ENCODE measurements at places on chromosomes 3 and 15.

DNA sequence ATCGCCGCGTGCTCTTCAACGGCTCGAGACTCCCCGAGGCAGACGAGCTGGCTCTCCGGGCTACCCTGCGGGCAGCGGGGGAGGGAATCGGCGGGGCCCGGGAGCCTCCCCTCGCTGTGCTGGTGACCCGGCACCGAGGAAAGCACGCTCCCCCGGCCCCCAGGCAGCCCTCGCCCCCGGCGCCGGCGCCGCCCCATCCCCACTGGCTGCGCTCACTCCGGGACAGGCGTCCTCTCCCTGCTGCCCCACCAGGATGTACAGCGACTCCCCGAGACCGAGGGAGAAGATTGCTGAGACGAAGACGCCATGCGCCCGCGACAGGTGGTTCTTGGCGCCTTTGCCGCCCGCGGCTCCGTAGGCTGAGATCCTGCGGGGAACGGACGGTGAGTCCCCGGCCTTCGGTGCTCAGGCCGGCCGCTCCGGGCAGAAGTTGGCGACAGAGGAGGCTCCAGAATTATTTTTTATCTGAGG, 1.7 kb downstream of the LTK start:
- H3K27me3 ChIP-seq = peaks cover 18% of the 10 kb centered on the region
- H3K36me3 ChIP-seq = no peaks in the 10 kb centered on the region
- H3K27ac ChIP-seq = no peak overlapping the region
- peaks cover 28% of the 10 kb centered on the region for H3K4me1 ChIP-seq
- no peak for DNase-seq
- H3K4me3 ChIP-seq = peak overlapping the region; percentile 42

DNA sequence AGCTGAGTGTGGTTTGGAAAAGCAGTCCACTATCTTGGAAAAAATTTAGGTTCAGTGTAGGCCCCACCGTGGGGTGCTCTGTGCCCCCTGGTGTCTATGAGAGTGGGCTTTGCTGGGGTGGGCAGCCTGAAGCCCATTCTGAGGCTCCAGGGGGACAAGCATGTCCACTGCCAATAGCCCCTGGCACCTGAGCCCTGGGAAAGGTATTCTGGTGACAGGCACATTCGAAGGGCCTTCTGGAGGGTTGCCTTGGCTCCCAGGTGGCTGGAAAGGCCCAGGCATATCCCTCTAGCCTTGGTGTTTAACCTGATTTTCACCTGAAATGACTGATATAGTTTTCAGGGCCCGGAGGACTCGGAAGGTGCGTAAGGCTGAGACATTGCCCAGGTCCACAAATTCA, 36.1 kb downstream of the SCN5A start:
- no peak overlapping the region for H3K27ac ChIP-seq
- H3K27me3 ChIP-seq = no peaks in the 10 kb centered on the region
- no peak for DNase-seq
- H3K36me3 ChIP-seq = no peaks in the 10 kb centered on the region
- no peaks in the 10 kb centered on the region for H3K4me1 ChIP-seq

DNA sequence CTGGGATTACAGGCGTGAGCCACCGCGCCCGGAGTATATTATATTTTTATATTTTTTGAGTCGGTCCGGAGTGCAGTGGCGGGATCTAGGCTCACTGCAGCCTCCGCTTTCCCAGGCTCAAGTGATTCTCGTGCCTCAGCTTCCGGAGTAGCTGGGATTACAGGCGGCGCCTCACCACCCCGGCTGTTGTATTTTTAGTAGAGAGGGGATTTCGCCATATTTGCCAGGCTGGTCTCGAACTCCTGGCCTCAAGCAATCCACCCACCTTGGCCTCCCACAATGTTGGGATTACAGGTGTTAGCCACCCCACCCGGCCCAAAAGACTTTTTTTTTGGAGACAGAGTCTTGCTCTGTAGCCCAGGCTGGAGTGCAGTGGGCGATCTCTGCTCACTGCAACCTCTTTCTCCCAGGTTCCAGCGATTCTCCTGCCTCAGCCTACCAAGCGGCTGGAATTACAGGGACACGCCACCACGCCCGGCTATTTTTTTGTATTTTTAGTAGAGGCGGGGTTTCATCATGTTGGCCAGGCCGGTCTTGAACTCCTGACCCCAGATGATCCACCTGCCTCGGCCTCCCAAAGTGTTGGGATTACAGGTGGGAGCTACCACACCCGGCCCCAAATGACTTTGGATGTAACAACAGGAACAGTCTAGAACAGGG, 1.0 kb downstream of the ZNF589 start:
- peaks cover 21% of the 10 kb centered on the region for H3K4me1 ChIP-seq
- H3K36me3 ChIP-seq = no peaks in the 10 kb centered on the region
- peak overlapping the region; percentile 81 for H3K4me3 ChIP-seq
- peak overlapping the region; percentile 81 for H3K27ac ChIP-seq
- no peak for DNase-seq

DNA sequence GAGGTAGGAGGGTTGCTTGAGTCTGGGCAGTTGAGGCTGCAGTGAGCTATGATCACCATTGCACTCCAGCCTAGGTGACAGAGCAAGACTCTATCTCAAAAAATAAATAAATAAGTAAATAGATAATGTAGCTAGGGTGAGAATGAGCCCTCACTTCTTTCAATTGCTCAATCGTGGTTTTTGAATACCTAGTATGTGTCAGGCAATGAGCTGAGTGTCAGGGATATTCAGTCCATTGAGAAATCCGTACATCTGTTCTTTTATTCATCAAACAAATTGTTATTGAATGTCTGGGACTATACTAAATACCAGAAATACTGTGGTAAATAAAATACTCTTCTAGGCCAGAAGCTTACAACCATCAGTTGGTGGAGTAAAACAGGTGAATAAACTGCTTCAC, 6.2 kb upstream of the ZNF148 start:
- H3K27me3 ChIP-seq = no peaks in the 10 kb centered on the region
- H3K4me3 ChIP-seq = no peak overlapping the region
- no peak overlapping the region for H3K27ac ChIP-seq
- no peaks in the 10 kb centered on the region for H3K36me3 ChIP-seq

- H3K27ac ChIP-seq = peak overlapping the region; percentile 85
- no peak for DNase-seq
- H3K27me3 ChIP-seq = no peaks in the 10 kb centered on the region
- no peaks in the 10 kb centered on the region for H3K4me1 ChIP-seq
- peak overlapping the region; percentile 52 for H3K4me3 ChIP-seq
Measured at GRCh38 chr3:57890874-57891273, 117.3 kb upstream of the FLNB start.

- H3K27ac ChIP-seq = no peak overlapping the region
- no peaks in the 10 kb centered on the region for H3K4me1 ChIP-seq
- no peak overlapping the region for H3K4me3 ChIP-seq
- no peaks in the 10 kb centered on the region for H3K27me3 ChIP-seq
- no peak for DNase-seq
- no peaks in the 10 kb centered on the region for H3K36me3 ChIP-seq
Measured at GRCh38 chr3:19467761-19468160, 319.5 kb downstream of the KCNH8 start.

- peaks cover 7% of the 10 kb centered on the region for H3K4me1 ChIP-seq
- no peak for DNase-seq
- no peak overlapping the region for H3K27ac ChIP-seq
- no peak overlapping the region for H3K4me3 ChIP-seq
- no peaks in the 10 kb centered on the region for H3K27me3 ChIP-seq
Measured at GRCh38 chr3:4956738-4957137, 22.5 kb upstream of the BHLHE40 start.

DNA sequence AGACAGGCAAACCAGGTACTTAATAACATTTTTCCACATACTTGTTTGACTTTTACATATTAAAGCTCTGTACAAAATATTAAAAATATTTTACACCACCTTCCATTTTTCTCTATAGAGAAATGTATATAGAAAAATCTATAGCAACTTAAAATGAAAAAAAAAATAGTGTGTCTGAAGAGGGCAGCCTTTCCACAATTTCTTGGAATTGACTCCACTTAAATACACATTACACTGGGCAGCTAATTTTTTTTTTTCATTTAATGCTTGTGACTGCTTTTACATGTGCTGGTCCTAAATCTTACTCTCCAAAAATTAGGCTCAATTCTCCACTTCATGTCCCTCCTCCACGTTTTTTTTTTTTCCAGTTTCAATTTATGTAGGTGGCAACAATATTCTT, 427.0 kb upstream of the RBMS3 start:
- no peaks in the 10 kb centered on the region for H3K4me1 ChIP-seq
- no peaks in the 10 kb centered on the region for H3K27me3 ChIP-seq
- no peak overlapping the region for H3K4me3 ChIP-seq
- no peak for DNase-seq
- no peak overlapping the region for H3K27ac ChIP-seq
- H3K36me3 ChIP-seq = no peaks in the 10 kb centered on the region

GRCh38 chr3:58746758-58747157, 80.2 kb upstream of the FAM3D start:
- H3K27ac ChIP-seq = no peak overlapping the region
- no peaks in the 10 kb centered on the region for H3K27me3 ChIP-seq
- DNase-seq = no peak
- H3K4me3 ChIP-seq = no peak overlapping the region

DNA sequence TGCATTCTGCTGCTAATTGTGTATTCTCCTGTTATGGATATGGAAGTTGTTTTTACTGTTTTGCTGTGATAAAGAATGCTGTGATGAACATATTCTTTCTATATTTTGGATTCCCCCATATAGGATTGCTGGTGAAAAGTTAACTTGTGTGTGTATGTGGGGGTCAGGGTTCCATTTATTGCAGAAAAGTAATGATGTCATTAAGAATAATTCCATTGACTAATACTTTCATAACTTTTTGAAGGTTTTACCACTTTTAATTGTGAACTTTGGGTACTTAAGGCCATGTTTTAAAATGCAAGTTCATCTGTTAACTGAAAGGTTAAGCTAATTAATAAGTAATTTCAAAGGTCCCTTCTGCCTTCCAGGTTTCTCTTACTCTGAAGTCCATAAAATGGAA, 6.2 kb downstream of the NEO1 start:
- H3K27me3 ChIP-seq = no peaks in the 10 kb centered on the region
- DNase-seq = no peak
- H3K27ac ChIP-seq = no peak overlapping the region
- no peaks in the 10 kb centered on the region for H3K36me3 ChIP-seq
- H3K4me3 ChIP-seq = no peak overlapping the region
- H3K4me1 ChIP-seq = peaks cover 14% of the 10 kb centered on the region

GRCh38 chr3:123877466-123877865, 6.7 kb downstream of the MYLK start:
- H3K36me3 ChIP-seq = no peaks in the 10 kb centered on the region
- no peak overlapping the region for H3K27ac ChIP-seq
- H3K4me1 ChIP-seq = no peaks in the 10 kb centered on the region
- no peak overlapping the region for H3K4me3 ChIP-seq
- no peaks in the 10 kb centered on the region for H3K27me3 ChIP-seq

GRCh38 chr3:116749388-116749787, 39.8 kb downstream of the TUSC7 start:
- DNase-seq = no peak
- no peaks in the 10 kb centered on the region for H3K36me3 ChIP-seq
- H3K4me3 ChIP-seq = no peak overlapping the region
- no peaks in the 10 kb centered on the region for H3K27me3 ChIP-seq
- H3K4me1 ChIP-seq = no peaks in the 10 kb centered on the region

- peak; percentile 81 for DNase-seq
- H3K27ac ChIP-seq = no peak overlapping the region
- peaks cover 13% of the 10 kb centered on the region for H3K4me1 ChIP-seq
- no peaks in the 10 kb centered on the region for H3K27me3 ChIP-seq
- H3K36me3 ChIP-seq = no peaks in the 10 kb centered on the region
Measured at GRCh38 chr15:62112616-62113593, 46.1 kb downstream of the C2CD4A start.

DNA sequence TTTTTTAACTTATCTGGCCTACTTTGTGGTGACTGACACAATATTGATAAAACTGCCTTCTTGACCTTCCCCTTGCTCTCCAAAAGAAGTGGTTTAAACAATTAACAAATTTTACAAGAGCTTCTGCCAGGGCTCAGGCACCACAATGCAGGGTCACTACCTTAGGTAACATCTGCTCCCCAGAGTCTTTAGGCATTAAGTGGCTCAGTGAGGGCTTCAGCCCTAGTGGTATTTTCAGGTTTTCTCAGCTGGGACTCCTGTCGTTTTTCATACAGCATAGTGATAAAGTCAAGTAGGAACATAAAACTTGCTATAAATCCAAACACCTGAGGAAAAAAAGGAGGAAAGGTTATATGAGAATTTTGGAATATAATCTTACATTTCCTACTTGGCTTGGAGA, 18.9 kb downstream of the CMTM6 start:
- H3K4me3 ChIP-seq = no peak overlapping the region
- H3K27me3 ChIP-seq = no peaks in the 10 kb centered on the region
- no peak for DNase-seq
- H3K36me3 ChIP-seq = peaks cover 11% of the 10 kb centered on the region

DNA sequence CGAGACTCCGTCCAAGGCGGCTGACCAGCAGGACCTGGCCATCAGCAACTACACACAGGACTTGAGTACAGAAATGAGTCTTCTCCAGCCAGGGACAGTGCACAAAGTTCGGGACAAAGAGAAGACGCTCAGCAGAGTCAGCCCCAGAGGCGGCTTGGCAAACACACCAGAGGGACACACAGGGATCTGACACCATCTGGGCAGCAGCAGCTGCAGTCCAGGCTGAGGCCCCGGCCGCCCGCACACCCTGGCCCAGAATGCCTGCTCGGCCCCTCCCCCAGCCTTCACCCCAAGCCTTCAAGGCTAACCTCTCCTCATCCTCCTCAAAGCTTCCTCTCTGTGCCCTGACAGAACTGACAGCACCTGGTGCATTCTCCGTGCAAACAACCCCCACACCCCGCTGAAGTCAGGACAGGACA, 61.1 kb downstream of the XXYLT1 start:
- peak overlapping the region; percentile 90 for H3K27ac ChIP-seq
- H3K36me3 ChIP-seq = no peaks in the 10 kb centered on the region
- peak overlapping the region; percentile 19 for H3K4me3 ChIP-seq
- peaks cover 54% of the 10 kb centered on the region for H3K4me1 ChIP-seq

DNA sequence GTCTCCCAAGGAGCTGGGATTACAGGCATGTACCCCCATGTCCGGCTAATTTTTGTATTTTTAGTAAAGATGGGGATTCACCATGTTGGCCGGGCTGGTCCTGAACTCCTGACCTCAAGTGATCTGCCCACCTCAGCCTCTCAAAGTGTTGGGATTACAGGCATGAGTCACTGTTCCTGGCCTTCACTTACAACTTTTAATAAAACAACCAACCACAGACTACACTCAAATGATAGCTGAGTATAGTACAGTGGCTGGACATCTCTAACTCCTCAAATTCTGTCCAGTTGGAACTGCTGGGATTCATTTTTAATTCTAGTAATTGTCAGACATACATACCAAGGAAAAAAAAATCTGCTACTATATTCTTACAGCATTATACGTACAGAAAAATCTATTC, 71.0 kb downstream of the PBRM1 start:
- DNase-seq = no peak
- no peaks in the 10 kb centered on the region for H3K27me3 ChIP-seq
- peaks cover 71% of the 10 kb centered on the region for H3K36me3 ChIP-seq
- no peak overlapping the region for H3K4me3 ChIP-seq
- H3K27ac ChIP-seq = no peak overlapping the region
- no peaks in the 10 kb centered on the region for H3K4me1 ChIP-seq

DNA sequence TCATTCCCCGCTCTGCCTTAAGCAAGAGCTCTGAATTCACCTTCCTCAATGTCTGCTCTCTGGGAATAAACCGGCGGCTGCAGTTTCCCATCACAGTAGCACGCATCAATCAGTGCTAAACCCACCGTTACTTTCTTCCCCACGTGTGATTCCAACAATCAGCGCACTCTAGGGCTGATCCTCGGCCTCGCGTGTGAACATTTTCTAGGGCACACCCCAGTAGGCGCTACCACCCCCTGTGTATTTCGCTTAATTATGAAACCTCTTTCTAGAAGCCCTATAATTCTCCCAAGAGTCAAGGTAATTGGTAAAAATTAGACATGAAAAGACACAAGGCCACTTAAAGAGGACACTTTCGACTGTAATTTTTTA, 87.5 kb downstream of the RFTN1 start:
- H3K36me3 ChIP-seq = peaks cover 3% of the 10 kb centered on the region
- H3K27me3 ChIP-seq = no peaks in the 10 kb centered on the region
- H3K4me3 ChIP-seq = no peak overlapping the region
- no peak for DNase-seq
- peaks cover 15% of the 10 kb centered on the region for H3K4me1 ChIP-seq
- no peak overlapping the region for H3K27ac ChIP-seq

All from esophagus muscularis mucosa (tissue), 4 donors.